Activated CD8-positive, alpha-beta T cell treated with anti-CD3 and anti-CD28 coated beads for 36 hours (primary cell): ENCODE measurements at places on chromosomes 1 and 21.

DNA sequence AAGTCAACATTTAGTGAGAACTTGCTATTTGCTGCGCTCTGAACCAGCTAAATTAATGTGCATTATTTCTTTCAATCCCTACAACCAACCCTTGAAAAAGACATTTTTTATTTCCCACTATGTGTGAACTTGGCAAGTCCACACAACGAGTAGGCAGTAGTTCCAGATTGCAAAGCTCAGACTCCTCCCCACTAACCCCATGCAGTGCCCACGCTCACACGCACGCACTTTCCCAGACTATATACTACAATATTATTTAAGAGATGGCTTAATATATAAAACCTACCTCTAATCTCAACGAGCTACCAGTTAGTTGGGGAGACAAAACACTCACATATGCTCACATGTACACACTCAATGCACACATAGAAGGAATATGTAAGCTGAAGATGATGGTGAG, 671.2 kb downstream of the LMO4 start:
- DNase-seq = no peak

GRCh38 chr1:155064832-155065429, 1.4 kb downstream of the EFNA4 start:
- DNase-seq = no peak

- no peak for DNase-seq
These were observed 2.2 kb upstream of the KANK4 start for GRCh38 chr1:62321446-62321845.

DNA sequence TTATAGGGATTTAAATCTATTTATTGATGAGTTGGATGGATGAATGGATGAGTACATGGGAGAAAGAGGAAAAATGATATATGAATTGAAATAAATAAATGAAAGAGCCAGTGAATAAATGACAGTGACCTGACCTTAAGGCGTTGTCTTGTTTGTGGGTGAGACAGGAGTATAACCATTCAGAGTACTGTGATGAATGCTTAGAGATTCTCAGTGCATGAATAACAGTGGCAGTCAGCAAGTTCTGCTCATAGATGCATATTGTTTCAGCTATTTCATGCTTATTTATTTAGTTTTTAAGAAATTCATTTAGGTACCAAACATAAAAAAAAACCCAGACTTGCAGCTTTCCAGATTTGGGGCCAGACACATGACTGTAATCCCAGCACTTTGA, 116.4 kb downstream of the FGGY start:
- DNase-seq = no peak

DNA sequence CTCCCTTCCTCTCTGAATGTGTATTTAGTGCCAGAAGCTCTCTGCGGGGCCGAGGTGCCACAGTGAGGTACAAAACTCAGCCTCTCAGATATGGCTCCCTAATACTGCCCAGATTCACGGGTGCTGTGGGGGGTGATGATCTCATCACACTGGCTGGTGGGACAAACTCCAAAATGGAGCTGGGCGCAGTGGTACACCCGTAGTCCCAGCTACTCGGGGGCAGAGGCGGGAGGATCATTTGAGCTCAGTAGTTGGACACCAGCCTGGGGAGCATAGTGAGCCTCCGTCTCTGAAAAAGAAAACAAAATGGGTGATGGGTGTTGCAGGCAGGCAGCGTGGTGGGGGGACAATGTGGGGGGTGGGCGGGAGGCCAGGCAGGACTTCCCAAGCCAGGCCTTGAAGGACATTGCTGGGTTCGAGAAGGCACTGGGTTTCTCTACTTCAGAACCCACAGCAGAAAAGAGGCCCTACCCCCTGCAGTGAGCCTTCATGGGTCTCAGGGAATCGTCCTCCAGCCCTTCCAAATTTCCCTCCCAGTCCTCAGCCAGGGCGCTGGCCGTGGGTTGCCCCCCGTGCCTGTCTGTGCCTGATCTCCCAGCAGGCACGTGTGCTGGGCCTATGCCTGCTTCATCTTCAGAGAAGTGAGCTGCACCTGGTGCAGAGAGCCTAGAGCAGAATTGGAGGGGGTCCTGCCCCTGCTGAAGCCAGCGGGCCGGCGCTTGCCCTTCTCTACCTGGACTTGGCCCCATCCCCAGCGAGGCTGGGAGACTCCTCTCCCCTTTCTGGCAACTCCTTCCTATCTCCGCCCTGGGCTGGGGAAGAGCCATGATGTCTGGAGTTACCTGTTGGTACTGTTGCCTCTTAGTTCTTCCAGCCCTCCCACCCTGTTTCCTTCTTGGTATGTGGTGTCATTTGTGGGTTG, 14.0 kb downstream of the H6PD start:
- no peak for DNase-seq

GRCh38 chr1:192538407-192539296, 36.9 kb upstream of the RGS1 start:
- DNase-seq = peak; percentile 50

DNA sequence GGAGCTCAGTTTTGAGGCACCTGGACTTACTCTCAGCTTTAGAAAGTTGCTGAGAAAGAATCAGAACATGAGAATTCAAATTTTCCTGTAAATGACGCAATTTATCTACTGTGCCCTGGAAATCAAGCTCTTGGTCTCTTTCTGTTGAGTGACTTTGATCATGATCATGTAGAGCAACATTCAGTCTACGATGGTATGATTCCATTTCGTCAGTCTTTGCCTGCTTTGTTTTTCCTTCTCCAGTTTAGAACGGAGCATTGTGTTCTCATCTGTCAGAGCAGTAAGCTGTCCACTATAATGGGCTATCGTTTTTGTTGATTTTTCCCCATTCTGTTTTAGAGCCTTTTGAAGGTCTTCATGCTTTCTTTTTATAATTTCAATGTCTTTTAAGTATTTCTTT, 20.7 kb downstream of the SFT2D2 start:
- DNase-seq = no peak

GRCh38 chr1:185727726-185728125, 6.5 kb upstream of the HMCN1 start:
- no peak for DNase-seq

- DNase-seq = peak; percentile 33
These were observed 39.0 kb downstream of the GALNT2 start for GRCh38 chr1:230105754-230106625.

GRCh38 chr1:183744132-183744913, 60.6 kb upstream of the RGL1 start:
- no peak for DNase-seq

DNA sequence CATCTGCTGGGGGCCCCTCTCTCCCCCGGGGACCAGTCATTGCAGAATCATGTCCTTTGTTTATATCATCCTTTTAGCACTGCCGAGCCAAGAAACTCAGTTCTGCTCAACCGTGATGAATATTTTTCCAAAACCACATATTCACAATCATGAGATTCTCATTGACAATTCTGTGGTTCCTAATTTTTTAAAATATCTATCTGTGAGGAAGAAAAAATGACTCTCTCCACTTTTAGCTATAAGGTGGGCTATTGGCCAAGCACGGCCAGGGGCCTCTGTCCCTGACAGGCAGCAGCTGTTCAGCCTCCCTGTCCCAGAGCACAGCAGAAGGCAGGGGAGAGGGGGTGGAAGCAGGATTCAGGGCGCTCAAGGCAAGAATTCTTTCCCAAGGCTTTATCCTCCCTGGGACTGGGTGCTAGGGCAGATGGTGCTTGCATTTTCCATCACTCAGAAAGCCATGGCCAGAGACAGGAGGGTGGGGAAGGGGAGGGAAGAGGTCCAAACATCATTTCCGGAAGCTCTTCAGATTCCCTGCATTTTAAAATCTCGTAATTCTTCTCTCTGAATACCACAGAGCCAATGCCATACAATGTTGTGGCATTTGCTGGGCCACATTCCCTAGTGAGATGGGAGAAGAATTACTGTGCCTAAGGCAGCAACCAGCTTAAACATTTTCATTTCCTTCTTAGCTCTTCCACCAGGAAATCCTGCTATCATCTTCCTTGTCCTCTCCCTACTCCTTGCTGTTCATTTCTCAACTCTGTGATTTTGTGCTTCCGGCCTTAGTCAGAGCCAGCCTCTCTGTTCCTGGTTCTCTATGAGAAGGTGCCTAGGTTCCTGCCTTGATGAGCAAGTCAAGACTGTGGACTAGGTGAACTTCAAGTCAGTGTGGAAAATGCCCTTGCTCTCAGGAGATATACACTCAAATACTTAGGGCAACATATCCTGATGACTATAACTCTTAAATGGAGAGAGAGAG, 60.3 kb downstream of the KCNJ6 start:
- no peak for DNase-seq

DNA sequence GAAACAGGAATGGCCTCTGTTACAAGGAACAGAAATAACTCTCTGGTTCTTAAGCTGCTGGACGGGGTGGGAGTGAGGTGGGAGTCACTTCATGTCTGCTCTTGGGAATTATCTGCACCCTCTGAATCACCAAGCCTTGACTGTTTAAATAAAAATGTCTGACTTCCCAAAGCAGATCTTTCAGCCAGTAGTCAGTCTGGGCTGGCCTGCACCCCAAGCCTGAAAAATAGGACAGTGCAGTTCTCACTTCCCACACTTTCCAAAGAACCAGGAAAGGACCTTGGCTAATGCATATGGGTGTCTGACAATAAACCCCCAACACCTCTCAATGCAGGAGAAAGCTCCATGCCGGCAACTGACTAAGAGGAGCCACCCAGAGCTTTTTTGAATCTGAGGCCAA, 796 bp downstream of the S100A7 start:
- DNase-seq = no peak

GRCh38 chr1:156510709-156511108, 10.1 kb upstream of the MEF2D start:
- DNase-seq = no peak

- DNase-seq = no peak
These were observed 19.7 kb upstream of the MX1 start for GRCh38 chr21:41406340-41406739.

DNA sequence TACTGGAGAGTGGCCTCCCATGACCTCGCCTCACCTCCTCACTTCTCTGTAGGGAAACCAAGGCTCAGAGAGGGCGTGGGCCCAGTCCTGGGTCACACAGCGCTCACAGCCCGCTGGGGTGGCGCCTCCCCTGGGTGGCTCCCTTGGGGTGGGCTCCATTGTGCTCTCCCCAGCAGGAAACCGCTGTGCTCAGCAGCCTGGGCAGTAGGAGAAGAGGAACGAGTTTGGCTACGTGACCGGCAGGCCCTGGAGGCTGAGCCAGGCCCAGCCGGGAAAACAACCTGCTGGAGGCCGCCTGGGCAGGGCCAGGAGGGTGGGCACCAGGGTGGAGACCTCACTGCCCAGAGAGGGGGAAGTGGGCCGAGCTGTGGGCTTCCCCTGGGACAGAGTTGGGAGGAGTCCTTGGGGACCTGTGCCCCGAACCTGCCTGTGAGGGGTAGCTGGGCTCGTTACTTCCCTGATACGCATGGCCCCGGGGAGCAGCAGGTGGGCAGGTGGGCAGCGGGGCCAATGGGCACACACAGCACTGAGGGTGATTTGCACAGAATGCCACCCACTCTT, 15.0 kb upstream of the FAM131C start:
- no peak for DNase-seq

DNA sequence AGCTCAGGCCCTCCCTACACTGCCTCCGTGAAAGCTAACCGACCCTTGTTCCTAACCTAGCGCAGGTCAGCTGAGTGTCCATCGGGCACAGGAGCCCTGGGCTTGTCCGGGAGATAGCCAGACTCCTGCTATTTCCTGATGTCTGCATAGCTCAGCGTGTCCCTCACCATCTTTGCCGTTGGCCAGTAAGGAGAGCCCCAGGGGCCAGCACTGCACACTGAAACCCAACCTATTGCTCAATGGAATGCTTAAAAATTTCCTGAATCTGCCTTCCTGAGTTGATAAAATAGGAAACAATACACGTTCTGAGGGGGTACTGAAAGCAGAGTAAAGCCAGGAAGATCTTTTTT, 2.2 kb downstream of the RUNX1 start:
- no peak for DNase-seq

DNA sequence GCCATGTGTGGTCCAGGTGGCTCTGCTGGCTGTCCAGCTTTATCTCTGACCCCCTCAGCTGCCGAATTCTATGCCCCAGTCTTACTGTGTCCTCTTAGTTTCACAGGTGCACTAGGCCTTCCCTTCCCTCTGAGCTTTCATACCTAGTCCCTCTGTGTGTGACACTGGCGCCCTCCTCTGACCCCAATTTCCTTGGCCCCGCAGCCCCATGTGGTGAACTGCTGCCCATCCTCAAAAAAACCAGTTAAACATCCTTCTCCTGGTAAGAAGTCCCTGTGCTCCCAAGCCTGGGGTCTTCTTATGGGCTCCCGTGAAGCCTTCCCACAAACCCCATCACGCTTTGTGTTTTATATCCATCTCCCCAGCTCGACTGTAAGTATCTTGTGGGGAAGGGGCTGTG, 93.9 kb upstream of the TSPAN2 start:
- peak; percentile 21 for DNase-seq
